Posterior vena cava (tissue), 2 donors: ENCODE measurements at places on chromosomes 3 and 15. TPM values are rescaled to one million over a fixed set of nuclear protein-coding genes. Genes with fewer than 3 reads are reported as not detected.

GOLGA8Q gene
- total RNA-seq: 0.67 TPM

TMCO5A gene
- total RNA-seq: not detected

GP5 gene
- total RNA-seq: 0.05 TPM

NEIL1 gene
- 11.7 TPM for total RNA-seq

ITIH4 gene
- 28.8 TPM for total RNA-seq

COX5A gene
- total RNA-seq: 90.6 TPM

ANKUB1 gene
- total RNA-seq: not detected

MESP2 gene
- 0.32 TPM for total RNA-seq

TSEN2 gene
- 13.8 TPM for total RNA-seq

RPSA gene
- total RNA-seq: 783 TPM

SPINT1 gene
- total RNA-seq: 1.7 TPM

SEC62 gene
- total RNA-seq: 151 TPM

MED12L gene
- total RNA-seq: 0.60 TPM

ST8SIA2 gene
- total RNA-seq: not detected

CFAP92 gene
- 0.28 TPM for total RNA-seq

- no peak for DNase-seq
Measured at GRCh38 chr3:65827076-65827475, 211.6 kb downstream of the MAGI1 start.

DNA sequence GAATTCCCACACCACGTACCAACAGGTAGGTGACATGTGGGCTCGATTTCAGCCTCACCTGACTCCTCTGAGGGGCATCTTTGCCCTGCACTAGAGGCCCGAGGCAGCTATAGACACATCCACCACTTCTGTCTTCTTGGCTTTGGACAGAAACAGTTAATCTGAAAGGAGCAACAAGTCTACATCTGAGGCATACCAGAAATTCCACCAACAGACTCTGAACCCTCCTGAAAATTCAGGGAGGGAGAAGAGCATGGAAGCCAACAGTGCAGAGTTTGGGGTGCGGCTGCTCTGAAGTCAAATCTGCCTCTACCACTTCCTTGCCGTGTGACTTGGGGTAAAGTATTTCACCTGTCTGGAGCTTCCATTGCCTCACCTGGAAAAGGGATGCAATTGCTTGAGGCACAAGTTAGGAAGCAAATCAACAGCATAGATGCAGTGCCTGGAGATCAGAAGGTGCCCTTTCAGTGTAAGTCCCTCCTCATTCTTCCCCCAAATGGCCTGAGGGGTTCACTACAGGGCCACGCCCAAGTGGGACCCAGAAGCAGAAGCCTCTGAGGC is 119.8 kb downstream of the SHQ1 start:
- no peak for DNase-seq

GRCh38 chr3:120824613-120825012 is 82.1 kb downstream of the GTF2E1 start:
- no peak for DNase-seq

GRCh38 chr3:23076437-23076836 is 126.7 kb upstream of the UBE2E2 start:
- DNase-seq: no peak

DNA sequence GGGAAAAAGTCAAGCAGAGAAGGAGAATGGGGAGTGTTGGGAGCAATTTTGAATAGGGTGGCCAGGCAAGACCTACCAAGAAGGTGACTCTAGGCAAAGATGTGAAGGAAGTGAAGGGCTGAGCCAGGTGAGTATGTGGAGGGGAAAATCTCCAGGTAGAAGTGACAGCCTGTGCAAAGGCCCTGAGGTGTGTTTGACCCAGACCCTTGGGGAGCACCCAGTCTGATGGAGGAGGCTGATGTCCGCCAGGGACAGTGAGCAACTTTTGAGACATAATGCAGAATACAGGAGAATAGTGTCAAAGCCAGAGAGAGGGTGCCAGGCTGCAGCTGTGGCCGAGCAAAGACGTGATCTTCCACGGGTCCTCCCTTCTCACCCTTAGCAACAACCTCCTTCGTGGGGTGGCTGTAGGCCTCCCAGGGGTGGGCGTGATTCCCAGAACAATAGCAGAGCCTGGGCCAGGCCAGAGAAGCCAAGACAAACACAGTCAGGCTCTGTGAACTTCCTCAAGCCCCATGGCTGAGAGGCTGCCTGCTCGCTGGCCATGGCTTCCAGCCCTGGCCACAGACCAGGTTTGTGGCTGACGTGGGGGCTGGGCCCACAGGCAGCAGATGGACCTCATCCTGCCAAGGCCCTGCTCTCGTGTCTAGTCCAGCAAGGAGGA is 58.1 kb downstream of the SLC6A6 start:
- DNase-seq: peak; percentile 92

DNA sequence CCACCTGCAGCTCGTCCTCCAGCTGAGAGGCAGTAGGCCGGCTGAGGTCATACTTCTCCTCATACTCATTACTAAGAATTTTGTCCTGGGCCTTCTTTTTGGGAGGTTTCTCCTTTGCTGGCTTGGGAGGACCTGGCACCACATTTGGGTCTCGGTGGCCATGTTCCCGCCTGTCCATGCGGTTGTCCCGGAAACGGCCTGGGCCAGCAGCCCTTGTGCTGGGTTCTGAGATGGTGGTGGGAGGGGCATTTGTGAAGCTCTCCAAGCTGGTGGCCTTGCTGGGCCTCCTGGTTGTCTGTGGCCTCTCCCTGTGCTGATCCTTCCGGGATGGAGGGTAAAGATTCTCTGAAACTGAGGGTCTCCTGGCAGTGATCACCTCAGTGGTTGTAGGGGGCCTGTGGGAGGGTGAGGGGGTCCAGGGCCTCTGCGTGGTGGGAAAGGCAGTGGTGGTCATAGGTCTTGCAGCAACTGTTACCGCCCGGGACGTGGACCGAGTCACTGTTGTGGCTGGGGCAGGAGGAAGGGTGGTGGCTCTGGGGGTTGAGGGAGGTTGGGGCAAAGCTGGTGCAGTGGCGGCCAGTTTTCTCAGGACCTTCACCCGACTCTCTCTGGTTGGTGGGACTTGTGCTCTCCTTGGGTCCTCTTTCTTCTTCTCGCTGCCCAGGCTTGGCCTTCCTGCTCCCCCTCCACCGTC is 2.5 kb downstream of the CCDC80 start:
- peak; percentile 89 for DNase-seq

GRCh38 chr3:89572261-89572660 is 464.8 kb downstream of the EPHA3 start:
- no peak for DNase-seq

- no peak for DNase-seq
Measured at GRCh38 chr3:3705090-3705775, 94.0 kb upstream of the LRRN1 start.

DNA sequence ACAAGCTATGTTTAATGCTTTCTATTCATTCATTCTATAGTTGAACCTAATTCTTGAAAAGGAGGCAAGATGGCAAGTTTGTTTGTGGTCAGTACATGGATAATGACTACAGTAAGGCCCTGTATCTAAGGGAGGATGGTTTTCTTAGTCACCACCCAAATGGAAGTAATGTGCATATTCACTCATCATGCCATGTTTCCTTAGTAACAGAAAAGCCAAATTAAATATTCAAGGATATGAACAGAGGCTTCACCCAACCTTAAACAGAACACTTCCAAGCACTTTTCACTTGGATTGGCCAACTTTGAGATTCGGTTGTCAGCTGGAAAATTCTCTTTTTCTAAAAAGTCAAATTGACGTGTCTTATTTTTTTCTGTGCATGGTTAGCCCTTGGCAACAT is 805.3 kb upstream of the LMCD1 start:
- DNase-seq: no peak

- no peak for DNase-seq
Measured at GRCh38 chr3:125011941-125012340, 43.9 kb downstream of the HEG1 start.

- peak; percentile 96 for DNase-seq
Measured at GRCh38 chr3:187737368-187738070, 7.7 kb downstream of the BCL6 start.

- DNase-seq: no peak
Measured at GRCh38 chr3:58526515-58526957, 10.5 kb downstream of the ACOX2 start.

DNA sequence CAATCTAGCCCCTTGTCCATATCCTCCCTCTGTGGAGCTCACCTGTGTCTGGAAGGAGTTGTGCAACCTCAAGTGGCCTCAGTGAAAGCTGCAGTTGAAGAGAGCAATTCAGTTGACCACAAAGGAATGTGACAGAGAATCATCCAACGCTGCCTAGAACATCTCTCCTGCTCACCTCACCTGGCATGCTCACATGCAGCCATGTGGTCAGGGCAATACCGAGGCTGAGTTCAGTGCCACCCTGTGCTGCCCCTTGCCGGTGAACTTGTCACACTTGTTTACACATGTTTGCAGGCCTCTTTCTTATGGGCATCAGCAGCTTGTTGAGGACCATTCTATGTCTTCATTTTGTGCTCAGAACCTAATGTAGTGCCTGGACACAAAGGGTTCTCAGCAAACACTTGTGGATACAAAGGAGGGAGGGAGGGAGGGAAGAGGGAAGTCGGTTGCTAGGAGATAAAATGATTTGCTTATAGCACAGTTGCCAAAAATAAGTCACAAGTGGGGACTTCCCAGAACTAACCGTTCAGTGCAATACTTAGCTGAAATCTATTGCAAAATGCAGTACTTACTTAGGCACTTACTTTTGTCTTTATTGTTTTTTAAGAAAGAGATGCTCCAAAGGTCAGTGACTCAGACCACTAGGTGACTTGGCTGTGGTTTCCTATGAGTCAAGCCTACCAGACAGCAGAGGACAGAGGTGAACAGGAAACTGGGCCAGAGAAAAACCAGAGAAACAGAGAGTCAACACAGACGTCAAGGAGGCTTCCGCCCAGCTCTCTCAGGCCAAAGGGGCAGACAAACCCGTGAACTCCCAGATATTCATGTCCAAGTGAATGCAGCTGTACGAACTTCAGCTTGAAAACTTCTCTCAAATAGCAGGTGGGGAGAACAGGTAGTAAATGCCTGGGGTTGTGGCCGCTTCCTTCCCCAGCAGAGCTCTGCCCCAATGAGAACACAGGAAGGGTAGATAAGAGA is 227.8 kb upstream of the CTNNB1 start:
- peak; percentile 90 for DNase-seq

GRCh38 chr3:55089211-55089610 is 161.4 kb upstream of the LRTM1 start:
- no peak for DNase-seq

DNA sequence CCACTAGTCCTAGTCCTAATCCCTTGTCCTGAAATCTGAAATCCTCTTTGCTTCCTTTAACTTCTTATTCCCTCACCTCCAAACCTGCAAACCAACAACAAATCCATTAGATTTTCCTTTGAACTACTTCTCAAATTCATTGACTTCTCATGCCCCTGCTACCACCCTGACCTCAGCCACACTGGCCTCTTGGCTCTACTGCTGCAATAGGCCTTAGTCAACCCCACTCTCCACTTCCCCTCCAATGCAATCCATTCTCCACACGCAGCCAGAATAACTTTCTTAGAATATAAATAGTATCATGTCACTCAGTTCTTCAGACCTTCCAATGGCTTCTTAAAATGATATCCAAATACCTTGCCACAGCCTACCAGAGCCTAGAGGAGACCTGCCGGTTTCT is 131.1 kb upstream of the GADL1 start:
- no peak for DNase-seq

DNA sequence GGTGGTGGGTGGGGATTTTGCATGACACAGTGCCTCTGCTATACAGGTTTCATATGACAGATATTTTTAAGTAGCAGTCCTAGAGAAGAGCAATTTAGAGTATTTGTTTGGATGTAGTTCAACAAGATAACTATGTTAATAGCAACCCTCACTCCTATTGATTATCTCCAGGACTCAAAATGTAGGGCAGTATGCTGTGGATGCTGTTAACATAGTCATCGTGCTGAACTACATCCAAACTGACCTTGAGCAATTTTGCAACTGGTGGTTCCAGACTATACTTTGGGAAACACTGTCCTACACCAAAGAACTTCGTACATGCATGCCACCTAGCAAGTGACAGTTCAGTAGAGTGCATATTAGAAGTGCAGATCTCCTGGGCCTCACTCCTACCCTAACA is 117.6 kb downstream of the IL5RA start:
- no peak for DNase-seq

DNA sequence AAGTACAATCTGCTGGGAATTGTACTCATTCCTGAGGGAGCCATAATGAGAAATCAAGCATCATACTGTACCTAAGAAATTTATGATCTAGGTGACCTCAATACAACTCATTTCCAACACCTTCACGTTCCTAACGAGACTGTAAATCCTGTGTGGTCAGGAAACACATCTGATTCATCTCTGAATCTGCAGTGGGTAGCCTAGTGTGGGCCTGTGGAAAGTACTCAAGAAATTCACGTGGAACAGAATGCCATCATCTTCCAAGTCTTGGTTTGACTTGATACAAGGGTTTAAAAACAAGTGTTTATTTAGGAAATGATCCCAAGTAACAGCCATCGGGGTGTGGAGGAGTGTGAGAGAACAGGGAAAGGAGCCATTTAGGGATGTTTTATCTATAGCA is 568.9 kb downstream of the EDEM1 start:
- no peak for DNase-seq

- DNase-seq: no peak
Measured at GRCh38 chr15:24945711-24946110, 9.1 kb upstream of the SNRPN start.

GRCh38 chr3:115760716-115761115 is 137.4 kb downstream of the GAP43 start:
- no peak for DNase-seq

- DNase-seq: no peak
Measured at GRCh38 chr3:83946049-83946448, 1012.7 kb upstream of the CADM2 start.
